ENCODE measurements at places on chromosomes 16 and 17.

DNA sequence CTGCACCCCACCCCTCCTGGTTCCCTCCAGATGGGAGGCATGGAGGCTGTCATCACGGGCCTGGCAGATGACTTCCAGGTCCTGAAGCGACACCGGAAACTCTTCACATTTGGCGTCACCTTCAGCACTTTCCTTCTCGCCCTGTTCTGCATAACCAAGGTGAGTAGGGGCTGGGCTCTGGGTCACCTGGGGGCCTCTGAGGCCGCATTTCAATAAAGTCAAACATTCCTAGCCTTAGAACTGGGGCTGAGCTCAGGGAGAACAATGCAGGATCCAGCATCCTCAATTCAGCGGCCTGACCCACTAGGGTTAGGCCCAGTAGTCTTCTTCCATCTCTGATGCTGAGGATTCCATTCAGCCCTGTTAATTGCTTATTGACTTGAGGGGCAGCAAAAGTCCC is 42.1 kb downstream of the SLC6A2 start:
- DNase-seq = no peak

GRCh38 chr17:72954579-72954978 is 137.9 kb downstream of the SLC39A11 start:
- DNase-seq = no peak

DNA sequence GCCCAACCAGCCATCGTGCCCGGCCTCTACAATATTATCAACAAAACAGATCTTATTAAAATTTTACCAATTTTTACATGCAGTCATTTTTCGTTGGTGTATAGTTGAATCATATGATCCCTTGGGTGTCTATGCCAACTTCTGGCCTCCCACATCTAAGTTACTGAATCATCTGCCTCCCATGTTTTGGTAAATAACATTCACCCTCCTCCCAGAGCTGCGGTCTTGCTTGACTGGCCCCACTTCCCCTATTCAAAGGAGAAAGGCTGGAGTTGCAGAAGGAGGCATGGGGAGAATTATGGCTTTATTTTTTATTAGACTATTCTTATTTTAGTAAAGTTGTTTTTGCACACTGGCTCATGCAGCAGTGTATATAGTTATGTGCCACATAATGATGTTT is 18.5 kb upstream of the CCL23 start:
- DNase-seq = no peak

DNA sequence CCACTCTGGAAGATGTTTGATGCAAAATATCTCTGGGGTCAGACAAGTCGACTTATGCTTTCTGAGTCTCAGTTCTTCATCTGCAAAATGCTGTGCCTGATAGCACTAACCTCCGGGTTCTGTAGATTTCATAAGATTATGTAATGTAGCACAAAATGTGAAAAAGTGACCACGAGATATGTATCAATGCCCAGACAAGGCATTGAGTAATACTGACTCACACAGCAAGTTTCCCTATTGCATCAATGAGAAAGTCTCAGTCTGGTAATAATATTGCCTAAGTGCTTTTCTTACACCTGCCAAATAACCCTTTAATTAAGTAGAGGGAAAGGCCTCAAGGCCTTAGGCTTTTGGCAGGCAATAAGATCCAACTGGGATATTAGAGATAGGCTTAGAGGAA is 41.4 kb upstream of the MMP2 start:
- DNase-seq = peak; percentile 3
